GM23338 (cell line): ENCODE measurements at places on chromosomes 7 and 10.

GRCh38 chr10:32332299-32332750, 14.6 kb downstream of the EPC1 start:
- DNase-seq, result no peak

GRCh38 chr7:4226524-4226882, 455.6 kb upstream of the FOXK1 start:
- peak; percentile 81 for DNase-seq

DNA sequence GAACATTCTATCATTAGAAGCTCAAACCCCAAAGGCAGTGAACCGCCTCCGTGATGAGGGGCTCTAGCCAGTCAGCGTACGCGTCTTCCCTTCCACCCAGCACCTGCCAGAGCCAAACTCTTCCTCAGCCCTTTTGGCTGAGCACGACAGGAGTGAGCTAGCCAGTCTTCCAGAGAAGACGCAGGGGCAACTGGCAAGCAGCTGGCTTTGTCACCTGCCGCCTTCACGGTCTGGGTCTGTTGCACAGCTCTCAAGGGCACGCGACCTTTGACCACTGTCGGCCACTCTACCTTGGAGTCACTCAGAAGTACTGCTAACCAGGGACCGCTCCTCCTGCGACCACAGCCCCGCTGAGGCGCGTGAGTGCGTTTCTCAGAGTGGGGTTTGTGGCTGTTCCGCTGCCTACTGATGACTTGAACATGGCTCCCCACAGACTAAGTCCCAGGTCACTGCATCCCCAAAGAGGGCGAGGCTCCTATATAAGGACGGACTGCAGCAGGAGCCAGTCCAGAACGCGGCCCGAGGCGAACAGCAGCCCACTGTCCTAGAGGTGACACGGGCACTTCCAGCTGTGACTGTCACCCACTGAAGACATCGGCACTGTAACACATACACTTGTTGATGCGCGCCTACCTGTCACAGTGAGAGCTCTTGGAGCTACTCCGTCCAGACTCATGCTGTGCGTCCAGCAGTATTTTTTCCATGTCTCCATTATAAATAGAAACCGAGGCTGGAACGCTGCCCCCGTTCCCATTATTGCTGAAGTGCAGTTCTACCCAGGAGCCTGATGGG, 8.4 kb downstream of the BNIP3 start:
- no peak for DNase-seq

GRCh38 chr10:74855027-74855426, 28.6 kb downstream of the KAT6B start:
- no peak for DNase-seq

DNA sequence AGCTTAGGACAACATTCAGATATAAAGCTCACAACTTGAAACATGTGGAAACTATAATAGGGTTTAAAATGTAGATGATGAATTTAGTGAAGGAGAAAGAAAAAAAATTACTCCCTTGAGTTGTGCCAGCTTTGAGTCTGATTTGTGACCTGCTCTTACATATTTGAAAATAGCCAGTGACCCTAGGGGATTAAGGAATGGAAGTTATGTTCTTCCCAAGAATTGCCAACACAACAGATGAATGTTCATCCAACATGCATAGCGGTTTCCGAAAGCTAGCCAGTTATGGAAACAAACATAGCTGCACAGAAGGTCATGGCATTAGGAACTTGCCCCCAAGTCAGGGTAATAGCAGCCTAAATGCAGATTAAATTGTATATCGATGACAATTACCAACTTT, 10.8 kb downstream of the TMEM196 start:
- no peak for DNase-seq

- DNase-seq, result no peak
Measured at GRCh38 chr10:127873901-127874470, 18.8 kb downstream of the CLRN3 start.

GRCh38 chr10:130748409-130749057, 563.0 kb downstream of the TCERG1L start:
- no peak for DNase-seq

GRCh38 chr7:875476-876076, 778 bp upstream of the GET4 start:
- DNase-seq, result no peak

GRCh38 chr7:24863626-24864025, 106.4 kb upstream of the GSDME start:
- DNase-seq, result no peak

GRCh38 chr10:99731306-99732032, 458 bp downstream of the COX15 start:
- DNase-seq, result no peak

- DNase-seq, result peak; percentile 45
Measured at GRCh38 chr10:124827474-124827873, 25.9 kb downstream of the ABRAXAS2 start.

DNA sequence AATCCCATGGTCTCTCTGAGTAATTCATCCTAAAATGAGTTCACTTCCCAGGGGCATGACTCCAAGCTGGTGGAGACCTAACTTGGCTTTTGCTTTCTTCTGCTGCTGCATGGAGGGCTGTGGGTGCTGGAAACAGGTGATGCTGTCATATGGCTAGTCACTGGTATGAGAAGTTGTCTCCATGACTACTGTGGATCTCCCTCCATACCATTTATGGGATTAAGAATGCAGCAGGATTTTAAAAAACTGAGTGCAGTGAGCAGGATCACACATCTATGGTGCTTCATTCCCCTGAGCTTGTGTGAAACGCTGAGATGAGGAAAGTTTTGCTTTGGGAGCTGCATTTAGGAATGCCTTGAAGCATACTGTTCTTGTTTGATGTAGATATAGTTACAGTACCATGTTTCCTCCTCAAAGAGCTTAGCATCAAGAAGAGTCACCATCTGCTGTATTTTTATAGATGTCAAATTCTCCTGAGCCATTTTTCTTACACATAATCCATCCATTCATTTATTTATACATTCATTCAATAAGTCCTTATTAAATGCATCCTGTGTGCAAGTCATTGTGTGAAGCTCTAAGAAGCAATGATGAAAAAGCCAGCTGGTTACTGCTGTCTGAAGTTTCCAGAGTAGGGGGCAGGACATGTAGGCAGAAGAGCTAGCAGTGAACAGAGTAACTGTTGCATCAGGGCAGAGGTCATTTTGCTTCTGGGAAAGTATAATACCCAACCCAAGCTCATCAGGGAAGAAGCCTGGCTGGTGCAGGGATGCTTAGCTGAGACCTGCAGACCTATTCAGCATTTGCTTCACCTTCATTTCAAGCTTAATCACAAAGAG, 534.8 kb downstream of the AUTS2 start:
- DNase-seq, result no peak

- no peak for DNase-seq
Measured at GRCh38 chr10:21926949-21927348, 76.6 kb downstream of the DNAJC1 start.

GRCh38 chr7:19920166-19920565, 146.7 kb upstream of the TMEM196 start:
- DNase-seq, result no peak

- DNase-seq, result no peak
Measured at GRCh38 chr7:105097619-105098018, 83.6 kb downstream of the KMT2E start.

- peak; percentile 62 for DNase-seq
Measured at GRCh38 chr7:127665922-127666321, 13.9 kb downstream of the SND1 start.

- DNase-seq, result peak; percentile 90
Measured at GRCh38 chr7:101664436-101664835, 35.3 kb upstream of the MYL10 start.

DNA sequence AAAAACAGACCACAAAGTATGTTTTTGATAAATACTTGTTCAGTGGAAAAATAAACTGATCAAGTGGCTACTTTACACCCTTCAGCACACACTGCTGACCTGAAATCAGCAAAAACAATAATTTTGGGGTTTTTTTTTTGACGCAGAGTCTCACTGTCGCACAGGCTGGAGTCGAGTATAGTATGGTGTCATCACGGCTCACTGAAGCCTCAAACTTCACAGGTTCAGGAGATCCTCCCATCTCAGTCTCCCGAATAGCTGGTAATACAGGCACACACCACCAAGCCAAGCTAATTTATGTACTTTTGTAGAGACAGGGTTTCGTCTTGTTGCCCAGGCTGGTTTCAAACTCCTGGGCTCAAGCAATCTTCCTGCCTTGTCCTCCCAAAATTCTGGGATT, 30.6 kb downstream of the TARP start:
- DNase-seq, result no peak

DNA sequence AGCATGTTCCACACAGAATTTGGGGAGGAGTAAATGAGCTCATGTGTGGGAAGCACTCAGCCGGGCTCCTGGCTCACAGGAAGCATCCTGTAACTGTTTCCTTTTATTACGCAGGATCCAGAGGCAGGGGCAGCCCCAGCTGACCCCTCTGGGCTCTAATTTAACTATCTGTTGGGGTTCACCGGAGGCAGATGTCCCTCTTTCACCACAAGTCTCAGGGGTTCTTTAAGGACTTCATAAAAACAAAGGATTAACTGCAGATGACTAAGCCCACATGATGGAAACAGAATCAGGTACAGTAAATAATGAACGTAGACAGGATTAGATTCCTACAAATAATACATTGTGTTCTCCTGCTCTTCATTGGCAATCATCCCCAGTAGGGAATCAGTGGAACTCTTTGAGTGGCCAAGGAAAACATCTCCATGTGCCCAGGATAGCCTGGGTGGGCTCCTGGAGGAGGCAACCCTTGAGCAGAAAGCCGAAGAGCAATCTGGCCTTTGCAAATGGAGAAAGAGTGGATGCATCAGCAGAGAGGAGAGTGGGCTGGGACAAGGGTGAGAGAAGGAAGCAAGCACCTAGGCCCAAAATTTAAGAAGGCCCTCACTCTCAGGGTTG, 24.6 kb downstream of the TBXAS1 start:
- no peak for DNase-seq

- DNase-seq, result no peak
Measured at GRCh38 chr7:136256491-136256890, 279.3 kb upstream of the MTPN start.

DNA sequence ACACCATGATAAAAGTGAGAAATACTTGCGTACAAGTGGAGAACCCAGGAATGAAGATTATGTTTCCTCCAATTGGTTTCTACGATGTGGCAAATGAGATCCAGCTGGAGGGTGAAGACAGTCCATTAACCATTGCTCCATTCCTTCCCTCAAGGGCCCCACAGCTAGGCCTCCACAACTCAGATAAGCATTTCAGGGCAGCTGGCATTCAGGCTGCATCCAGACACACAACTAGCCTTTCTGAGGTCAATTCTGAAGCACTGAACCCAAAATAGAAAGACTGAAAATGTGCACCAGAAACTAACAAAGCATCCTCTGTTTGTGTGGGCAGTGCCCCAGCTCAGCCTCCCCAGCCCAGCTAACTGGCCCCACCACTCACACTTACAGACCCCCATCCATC, 94.8 kb downstream of the GSAP start:
- DNase-seq, result no peak
